ENCODE measurements at places on chromosomes 13 and 19.

DNA sequence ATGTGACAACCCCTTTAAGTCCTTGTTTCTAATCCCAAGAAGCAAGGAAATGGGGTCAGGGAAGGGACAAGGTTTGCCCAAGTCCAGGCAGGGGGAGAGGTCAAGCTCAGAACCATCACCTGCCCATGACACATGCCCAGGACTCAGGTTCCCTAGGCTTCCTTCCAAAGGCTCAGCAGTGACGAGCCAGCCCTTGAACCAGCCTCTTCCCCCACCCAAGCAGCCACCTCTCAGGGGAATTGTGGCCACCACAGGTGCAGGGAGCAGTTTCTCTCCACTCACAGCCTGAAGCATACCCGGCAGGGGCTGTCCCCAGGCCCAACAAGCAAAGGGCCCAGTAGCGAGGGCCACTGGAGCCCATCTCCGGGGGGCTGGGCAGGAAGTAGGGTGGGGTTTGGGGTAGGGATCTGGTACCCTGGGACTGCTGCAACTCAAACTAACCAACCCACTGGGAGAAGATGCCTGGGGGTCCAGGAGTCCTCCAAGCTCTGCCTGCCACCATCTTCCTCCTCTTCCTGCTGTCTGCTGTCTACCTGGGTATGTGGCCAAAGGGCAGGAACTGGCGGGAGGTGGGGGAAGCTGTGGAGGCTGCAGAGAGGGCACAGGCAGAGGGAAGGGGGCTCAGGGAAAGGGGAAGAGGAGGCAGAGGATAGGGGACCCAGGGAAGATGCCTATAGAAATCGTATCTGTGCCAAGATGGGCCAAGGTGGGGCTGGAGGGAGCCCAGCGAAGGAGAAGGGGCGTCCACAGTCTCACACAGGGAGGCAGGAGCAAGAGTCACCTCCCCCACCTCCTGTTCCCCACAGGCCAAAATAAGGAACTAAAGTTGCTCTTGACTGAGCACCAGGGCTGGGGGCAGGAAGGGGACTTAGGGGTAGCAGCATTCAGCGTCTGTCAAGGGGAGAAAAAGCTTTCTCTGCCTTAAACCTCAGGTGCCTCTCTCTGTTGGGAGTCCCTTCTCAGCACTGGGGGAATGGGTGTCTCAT is at the start of gene CD79A:
Gene CD79A, plus strand, starts transcription at position 433 of the 986 bp plus-strand sequence. Its CDS starts 26 bp downstream, at position 459.
- H3K4me3 ChIP-seq = no peak within 1 kb of the TSS
- peak within 1 kb of the TSS; percentile 26 for H3K27ac ChIP-seq
- no peaks in the 10 kb centered on the region for H3K27me3 ChIP-seq
- H3K4me1 ChIP-seq = no peaks in the 10 kb centered on the region
- H3K36me3 ChIP-seq = no peaks in the 10 kb centered on the region

DNA sequence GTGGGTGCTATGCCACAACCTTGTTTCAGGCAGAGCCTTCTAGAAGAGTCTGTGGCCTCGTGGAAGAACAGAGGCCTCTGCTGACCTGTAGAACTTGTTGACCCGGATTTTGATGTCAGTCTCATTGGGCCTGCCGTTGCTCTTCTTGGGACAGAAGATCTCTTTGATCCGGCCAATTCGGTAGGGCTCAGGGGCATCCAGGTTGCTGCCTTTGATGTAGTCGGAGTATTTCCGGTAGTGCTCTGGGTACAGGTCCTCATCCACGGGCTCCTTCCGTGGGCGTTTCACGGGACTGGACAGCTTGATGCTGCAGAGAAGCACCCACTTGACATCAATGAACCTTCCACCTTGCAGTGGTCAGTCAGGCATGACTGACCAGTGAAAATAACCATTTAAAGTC is 24.0 kb upstream of the EIF3G start:
- no peak for DNase-seq
- H3K27ac ChIP-seq = no peak overlapping the region
- H3K4me3 ChIP-seq = no peak overlapping the region
- peaks cover 58% of the 10 kb centered on the region for H3K36me3 ChIP-seq

DNA sequence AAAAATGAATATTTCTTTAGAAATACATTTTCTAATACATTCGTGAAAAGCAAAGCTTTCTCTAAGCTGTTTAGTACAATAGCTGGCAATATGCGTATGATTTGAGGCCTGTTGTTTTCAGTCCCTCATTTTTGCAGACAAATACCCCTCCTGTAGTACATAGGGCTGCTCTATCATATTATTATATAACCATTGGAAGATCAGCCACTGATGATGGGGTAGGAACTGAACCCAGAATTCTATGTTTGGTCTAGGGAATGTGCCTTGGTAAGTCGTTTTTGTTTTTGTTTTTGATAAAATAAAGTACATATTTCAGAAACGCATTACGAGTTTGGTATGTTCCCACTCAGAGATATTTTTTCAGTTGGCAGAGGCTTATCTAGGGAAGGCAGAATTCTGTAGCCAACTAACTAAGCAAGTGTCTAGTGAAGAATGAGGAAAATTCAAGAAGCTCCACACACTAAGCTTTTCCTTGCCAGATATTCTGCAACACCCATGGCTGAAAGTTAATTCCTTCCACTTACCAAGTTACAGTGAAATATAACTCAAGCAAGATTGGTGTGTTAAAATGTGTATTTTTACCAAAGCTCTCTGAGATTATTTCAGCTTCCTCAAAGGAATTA is 656.9 kb upstream of the MIR17HG start:
- H3K27ac ChIP-seq = no peak overlapping the region
- no peaks in the 10 kb centered on the region for H3K27me3 ChIP-seq
- H3K4me3 ChIP-seq = no peak overlapping the region
- H3K36me3 ChIP-seq = no peaks in the 10 kb centered on the region
- no peaks in the 10 kb centered on the region for H3K4me1 ChIP-seq

DNA sequence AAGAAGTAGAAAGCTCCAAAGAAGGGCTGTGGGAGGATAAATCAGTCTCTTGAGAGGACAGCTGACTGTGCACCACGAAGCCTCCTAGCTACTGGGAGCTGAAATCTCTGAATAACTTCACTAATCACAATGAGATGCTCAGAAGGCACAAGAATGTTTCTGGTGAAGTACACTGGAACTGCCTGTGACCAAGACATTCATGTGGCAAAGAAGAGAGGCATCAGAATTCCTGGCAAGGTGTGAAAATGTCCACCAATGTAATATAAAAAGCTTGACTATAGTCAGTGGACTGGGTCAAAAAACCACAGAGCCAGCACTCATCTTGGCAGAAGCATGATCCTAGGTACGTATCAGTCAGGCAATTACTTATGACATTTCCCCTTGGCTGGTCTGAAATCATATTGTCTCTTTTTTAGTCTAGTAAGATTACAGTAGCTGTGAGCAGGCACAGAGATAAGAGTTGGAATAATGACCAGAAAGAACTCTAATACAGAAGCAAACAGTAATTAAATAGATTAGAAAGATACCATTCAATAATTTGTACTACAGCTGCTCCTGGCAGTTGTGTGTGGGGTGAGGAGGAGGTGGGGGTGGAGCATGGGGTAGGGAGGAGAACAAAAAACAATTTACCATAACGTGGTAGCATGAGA is 434.7 kb downstream of the DIAPH3 start:
- H3K27me3 ChIP-seq = no peaks in the 10 kb centered on the region
- H3K27ac ChIP-seq = no peak overlapping the region
- H3K36me3 ChIP-seq = no peaks in the 10 kb centered on the region
- no peaks in the 10 kb centered on the region for H3K4me1 ChIP-seq
- H3K4me3 ChIP-seq = no peak overlapping the region

- H3K4me3 ChIP-seq = no peak overlapping the region
- H3K27me3 ChIP-seq = no peaks in the 10 kb centered on the region
- no peaks in the 10 kb centered on the region for H3K4me1 ChIP-seq
- no peak for DNase-seq
- H3K27ac ChIP-seq = no peak overlapping the region
These were observed 25.3 kb downstream of the SLITRK5 start for GRCh38 chr13:87696458-87696857.

Data from lung (tissue), 17 donors.